ENCODE measurements at places on chromosomes 6 and 20.

GRCh38 chr6:140459209-140459608 is 1084.8 kb upstream of the CITED2 start:
- DNase-seq = no peak

DNA sequence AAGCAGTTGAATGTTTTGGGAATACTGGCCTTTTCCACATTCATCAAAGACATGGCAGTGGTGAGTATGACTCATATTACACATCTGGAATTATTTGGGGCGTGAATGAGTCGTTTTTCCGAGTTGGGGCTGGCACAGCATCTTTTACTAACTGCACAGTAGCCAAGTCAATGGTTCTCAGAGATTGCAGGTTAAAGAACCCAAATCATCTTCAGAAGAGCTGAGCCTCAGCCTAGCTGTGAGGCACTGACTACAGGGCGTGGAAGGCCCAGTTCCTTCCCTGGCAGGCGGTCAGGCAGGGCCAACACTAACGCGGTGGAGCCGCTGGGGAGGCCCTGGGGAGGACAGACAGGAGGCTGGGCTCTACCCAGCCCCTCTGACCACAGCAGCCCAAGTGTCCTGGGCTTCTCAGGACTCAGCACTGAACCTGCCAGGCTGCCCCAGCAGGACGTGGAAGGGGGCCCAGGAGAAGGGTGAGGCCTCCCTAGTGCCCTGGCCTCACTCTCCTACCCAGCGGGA is 20.1 kb upstream of the HELZ2 start:
- no peak for DNase-seq

- no peak for DNase-seq
Observed at GRCh38 chr6:144350528-144350880, 65.4 kb downstream of the UTRN start.

DNA sequence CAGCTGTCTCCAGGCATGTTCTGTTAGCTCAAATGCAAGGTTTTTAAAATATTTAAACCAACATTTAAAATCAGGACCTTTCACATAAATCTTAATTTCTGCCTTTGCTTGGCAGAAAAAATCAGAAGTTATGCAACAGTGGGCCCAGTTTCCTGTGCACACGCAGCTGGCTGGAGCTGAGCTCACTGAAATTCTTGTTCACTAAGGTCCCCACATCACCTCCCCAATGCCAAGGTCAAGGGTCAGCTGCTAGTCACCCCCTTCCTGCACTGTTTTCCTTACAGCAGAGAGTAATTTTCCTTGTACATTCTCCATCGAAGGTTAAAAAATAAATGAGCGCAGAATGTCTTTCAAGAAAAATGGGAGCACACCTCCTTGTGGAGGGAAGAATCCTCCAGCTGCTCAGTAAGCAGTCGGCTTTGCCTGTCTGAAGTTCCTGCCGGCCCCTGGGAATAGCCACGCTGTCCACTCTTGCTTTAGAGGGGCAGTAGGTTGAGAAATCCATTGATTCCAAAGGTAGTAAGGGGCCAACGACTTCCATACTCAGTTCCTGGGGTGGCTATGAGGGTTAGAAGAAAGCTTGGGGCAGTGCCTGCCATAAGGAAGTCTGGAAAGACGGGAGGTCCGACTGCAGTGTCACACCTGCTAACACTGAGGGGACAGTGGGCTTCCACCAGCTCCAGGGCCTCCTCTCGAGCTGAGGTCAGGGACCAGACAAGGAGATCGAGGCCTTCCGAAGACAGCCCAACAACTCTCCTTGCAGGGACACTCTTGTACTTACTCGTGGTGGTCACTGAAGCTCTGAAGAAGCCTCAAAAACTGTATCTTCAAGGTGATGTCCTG is 56.8 kb downstream of the MYH7B start:
- DNase-seq = no peak

- DNase-seq = no peak
Observed at GRCh38 chr20:44896583-44896982, 11.1 kb downstream of the YWHAB start.

DNA sequence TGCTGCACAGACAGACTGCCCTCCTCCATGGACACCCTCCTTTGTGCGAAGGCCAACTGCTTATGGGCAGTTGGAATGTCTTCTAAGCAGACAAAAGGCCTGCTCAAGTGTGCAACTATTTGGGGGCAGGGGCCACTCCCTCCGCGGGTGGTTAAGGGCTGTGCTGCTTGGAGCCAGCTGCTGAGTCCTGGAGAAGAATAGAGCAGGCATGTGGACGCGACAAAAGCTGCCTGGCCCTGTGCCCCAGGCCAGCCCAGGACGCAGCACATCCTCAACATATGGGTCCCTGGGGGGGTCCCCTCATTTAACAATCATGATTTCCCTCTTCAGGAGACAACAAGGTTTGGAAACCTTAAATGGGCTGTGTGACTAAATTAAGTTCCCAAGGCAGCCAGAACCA is 45.5 kb upstream of the ENTPD6 start:
- no peak for DNase-seq

- DNase-seq = no peak
Observed at GRCh38 chr6:34884996-34885395, 2.8 kb downstream of the TAF11 start.

- no peak for DNase-seq
Observed at GRCh38 chr20:32204205-32205109, 3.1 kb downstream of the PLAGL2 start.

DNA sequence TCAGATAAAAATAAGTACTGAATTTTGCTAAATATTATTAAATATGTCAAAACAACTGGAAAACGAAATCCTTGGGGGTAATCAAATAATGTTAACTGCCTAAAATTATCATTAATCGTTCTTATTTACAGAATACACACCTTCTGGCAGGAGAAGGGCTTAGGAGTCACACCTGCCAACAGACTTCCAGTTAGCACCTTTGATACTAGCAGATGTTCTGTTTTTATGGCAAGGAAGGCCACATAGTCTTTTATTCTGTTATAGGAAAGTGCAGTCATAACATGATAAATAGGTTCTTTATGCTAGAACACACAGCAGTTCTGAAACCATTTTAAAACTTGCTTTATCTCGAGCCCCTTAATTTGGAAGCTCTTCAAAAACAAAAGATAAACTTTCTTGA is 464.1 kb downstream of the UTRN start:
- DNase-seq = no peak

DNA sequence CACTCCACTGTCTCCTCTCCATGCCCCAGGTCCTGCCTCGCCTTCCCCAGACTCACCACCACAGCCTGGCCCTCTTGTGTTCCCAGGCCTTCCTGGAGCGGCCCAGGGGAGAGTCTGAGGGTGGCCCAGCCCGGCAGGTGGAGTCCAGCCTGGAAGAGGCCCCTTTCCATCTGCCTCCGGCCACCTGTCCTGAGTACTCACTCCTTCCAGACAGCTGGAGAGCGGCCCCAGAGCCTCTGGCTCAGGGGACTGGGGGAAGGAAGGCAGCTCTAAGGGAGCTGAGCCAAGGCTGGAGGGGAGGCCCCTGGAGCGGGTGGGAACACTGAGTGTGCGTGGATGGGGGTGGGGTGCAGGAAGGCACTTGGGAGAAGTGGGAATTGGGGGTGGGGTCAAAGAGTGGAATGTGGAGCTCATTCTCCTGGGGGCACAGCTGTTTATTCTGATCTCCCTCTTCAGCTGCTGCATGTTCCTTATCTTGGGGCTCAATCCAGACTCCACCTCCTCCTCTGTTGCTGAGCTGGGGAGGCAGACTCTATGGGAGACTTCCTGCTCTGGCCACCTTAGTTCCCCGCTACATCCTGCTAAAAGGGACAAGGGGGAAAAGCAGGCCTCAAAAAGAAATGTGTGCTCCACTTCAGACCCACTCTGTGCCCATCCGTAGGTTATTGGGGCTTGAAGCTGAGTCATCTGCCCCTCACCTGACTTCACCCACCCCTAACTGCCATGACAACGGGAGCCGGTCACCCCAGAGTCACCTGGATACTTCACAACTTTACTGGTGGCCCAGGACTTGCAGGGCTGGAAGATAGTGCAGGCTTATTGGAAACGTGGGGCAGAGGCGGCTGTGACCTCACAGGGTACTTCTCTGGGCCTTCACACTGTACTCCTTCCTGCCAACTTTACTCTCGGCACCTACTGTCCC is 19.5 kb upstream of the TAF8 start:
- no peak for DNase-seq

DNA sequence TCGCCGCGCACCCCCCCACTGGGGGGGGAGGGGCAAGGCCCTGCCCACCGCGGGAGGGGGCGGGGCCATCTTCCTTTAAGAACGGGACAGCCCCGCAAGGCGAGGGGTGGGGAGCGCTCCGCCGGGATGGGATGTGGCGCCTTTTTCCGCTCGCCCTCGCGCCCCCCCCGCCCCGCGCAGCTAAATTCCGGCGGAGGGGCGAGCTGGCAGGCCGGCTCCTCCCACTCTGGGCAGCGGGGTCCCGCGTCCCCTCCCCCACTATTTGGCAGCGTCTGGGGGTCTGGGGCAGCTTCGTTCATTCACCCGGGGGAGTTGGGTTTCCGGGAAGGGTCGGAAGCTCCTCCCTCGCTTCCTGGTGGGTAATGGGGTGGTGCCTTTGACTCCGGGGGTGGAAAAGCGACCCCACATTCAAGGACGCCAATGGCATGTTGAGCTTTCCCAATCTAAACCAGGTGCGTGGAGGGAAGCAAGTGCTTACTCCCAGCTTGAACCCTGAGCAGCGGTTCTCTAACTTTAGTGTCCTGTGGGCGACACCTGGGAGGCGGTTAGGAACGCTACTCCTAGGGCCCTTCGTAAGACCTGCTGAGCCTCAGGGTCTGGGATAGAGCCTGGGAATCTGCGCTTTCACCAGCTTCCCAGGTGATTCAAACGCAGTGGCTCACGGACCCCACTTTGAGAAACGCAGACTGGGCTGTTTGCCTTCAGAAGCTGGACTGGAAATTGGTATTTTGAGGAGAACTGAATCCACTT is 927 bp downstream of the ASXL1 start:
- peak; percentile 23 for DNase-seq

DNA sequence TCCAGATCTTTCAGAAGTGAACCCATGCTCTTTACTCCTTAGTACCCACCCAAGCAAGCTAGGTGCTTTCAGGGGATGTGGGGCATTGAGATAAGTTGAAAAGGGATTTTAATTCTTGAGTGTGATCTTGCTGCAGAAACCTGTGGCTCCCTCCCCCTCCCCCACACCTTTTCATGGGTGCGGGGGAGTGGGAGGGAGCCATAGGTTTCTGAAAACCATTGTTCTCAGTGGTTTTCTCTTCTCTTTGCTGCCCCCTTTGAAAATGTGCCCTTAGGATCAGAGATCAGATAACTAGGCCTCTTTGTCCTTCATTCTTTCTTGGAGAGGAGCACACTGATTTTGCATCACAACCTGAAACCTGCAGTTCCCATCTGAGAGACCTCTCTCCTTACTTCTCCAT is 2.4 kb downstream of the PCSK2 start:
- DNase-seq = no peak

- DNase-seq = peak; percentile 53
Observed at GRCh38 chr20:34538671-34539123, 19.8 kb upstream of the MAP1LC3A start.

- DNase-seq = no peak
Observed at GRCh38 chr6:53311586-53311935, 37.2 kb downstream of the ELOVL5 start.

- no peak for DNase-seq
Observed at GRCh38 chr6:111129013-111129412, 41.7 kb downstream of the SLC16A10 start.

GRCh38 chr6:112360498-112360897 is 13.4 kb downstream of the RFPL4B start:
- no peak for DNase-seq

DNA sequence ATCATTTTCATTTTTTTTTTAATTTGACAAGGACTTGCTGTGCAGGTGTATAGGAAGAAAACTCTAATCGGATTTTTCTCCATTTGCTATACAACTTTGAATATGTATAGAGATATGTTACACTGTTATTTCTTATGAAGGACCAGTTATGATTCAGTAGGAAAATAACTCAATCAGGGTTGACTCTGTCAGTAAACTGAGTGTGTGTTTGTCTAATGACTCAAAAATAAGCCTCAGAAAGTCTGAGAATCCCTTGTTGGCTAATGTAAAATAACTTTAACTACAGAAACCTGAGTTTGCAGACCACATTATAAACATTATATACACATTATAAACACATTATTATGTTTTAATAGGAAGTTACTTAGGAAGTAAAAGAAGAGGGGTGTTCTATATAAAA is 352.6 kb downstream of the RIMS1 start:
- DNase-seq = no peak

DNA sequence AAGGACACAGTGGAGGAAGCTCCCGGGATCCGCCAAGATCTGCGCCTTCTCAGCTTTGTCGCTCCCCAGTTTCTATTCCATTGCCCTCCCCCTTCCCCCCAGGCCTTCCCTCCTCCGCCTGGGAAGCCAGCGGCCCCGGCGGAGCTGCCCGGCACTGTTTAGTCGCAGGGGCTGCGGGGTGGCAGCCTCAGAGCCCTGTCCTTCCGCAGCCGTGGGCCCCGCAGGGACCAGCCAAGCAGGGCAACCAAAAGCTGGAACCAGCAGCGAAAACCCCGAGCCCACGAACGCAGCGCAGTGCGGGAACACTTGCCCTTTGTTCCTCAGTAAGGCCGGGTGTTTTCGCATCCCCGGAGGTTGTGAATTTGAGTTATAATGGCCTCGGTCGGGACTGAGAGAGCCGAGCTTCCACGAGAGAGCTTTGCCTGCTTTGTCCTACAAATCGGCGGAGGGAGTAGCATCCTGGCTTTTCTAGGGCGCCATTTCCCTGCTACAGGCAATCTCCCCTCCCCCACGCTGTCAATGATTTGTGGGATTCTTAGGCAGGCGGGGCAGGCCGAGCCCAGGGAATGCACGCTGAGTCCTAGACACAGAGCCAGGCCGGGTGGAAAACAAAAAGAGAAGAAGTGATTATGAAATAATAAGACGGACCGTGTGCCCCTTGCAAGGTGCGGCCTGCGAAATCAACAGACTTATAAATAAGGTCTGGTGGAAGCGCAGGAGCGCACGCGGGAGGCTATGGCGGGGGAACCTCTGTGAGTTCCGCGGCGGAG is 4.0 kb upstream of the TUBB2B start:
- DNase-seq = peak; percentile 78

DNA sequence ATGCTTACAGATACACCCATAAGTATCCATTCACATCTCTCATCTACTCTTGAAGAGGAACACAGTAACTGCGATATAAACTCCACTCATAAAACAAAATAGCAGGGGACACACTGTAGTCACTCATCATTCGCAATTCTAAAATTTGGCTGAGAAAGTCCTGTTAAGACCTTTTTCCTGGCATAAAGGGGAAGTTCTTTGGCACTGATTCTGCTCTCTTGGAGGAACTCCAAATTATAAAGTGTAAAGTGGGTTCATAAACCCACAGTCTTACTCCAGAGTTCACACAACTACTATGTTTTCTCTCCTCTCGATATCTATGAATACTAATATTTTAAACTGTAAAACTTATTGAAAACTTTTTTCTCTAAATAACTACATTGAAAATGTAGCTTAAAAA is 80.6 kb downstream of the ADGB start:
- no peak for DNase-seq

GRCh38 chr6:143971482-143972205 is 36.4 kb downstream of the PLAGL1 start:
- no peak for DNase-seq
